ENCODE measurements at places on chromosomes 13 and 19.

- no peak for DNase-seq
These were observed 1.1 kb downstream of the SLC8A2 start for GRCh38 chr19:47470447-47471195.

GRCh38 chr19:51531349-51532315, at the start of gene SIGLEC6:
TSS of gene SIGLEC6 (minus strand) at chr19:51531670. CDS start at chr19:51531648, 22 bp downstream.
- DNase-seq = no peak

- DNase-seq = no peak
These were observed at the start of gene NLRP5 for GRCh38 chr19:55986487-55986886. TSS of gene NLRP5 (plus strand) at chr19:55986775.

- no peak for DNase-seq
These were observed 9.1 kb downstream of the AP2S1 start for GRCh38 chr19:46841458-46842083.

GRCh38 chr13:52811841-52812240, 36.6 kb downstream of the PCDH8 start:
- no peak for DNase-seq

DNA sequence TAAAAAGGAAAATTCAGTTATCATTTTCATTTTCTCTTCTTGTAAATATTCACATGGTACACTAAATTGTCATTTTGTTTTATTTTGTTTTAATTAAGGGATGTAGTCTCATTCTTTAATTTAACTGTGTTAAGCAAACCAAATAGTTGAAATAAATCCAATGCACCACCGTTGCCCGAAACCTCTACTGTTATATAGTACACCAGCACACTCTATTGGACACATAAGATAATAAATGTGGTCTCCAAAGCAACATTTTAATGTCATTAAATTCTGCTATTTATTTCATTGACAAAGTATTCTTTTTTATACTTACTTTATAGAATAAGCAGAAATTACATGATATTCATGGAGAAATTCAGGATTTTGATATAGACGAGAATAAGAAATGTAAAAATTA, 156.4 kb upstream of the FREM2 start:
- DNase-seq = no peak

- no peak for DNase-seq
These were observed 7.8 kb upstream of the C13orf42 start for GRCh38 chr13:51118809-51119431.

- no peak for DNase-seq
These were observed 463.8 kb upstream of the ARGLU1 start for GRCh38 chr13:107031716-107032115.

DNA sequence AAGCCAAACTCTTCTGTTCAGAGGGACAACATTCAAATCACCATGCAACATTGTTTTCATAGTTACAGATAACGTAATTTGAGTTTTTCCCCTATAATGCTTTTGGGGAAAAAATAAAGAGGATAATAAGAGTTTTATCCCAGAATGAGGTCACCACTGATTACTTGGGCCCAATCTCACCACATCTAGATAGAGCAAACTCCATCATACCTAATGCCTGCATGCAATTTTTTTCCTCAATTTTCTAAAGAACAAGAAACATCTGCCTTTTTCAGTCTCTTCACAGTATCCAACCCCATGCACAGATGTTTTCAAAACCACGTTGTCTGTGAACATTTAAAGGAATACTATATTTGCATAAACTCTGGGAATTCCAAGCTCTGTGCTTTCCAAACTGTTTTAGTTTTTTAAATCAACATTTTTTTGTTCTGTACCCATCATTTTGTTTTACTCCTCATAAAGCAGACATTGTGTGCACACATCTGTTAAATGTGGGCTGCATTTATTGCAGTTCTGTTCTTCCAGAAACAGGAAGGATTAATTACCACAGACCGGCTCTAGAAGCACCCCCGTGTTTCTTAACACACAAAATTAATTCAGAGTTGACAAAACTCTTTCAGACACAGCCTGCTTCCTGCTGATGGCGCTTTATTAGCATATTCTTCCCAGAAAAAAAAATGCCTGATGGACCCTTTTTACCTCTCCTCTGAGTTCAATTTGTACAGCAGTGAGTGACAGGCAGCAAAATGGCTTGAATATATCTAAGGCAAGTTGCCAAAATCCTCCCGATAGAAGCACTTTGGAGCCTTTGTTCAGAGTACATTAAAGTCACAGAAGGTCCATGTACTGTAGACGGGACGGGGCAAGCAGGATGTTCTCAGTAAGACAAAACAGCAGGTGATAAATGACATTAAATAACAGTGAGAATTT, 1171.9 kb downstream of the EFNB2 start:
- no peak for DNase-seq

- no peak for DNase-seq
These were observed 62.0 kb downstream of the ABCC4 start for GRCh38 chr13:95239283-95239682.

DNA sequence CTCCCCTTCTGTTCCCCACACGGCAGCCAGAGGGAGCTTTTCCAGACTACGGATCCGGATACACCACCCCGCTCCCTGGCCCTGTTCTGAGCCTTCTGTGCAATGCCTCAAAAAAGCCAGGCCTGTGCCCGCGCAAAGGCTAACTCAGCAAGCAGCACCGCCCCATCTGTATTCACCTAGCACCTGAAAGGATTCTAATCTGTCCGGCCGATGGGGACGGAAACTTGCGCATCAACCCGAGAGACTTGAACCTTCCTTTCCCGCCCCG, 589 bp downstream of the ZBTB45 start:
- peak; percentile 30 for DNase-seq

DNA sequence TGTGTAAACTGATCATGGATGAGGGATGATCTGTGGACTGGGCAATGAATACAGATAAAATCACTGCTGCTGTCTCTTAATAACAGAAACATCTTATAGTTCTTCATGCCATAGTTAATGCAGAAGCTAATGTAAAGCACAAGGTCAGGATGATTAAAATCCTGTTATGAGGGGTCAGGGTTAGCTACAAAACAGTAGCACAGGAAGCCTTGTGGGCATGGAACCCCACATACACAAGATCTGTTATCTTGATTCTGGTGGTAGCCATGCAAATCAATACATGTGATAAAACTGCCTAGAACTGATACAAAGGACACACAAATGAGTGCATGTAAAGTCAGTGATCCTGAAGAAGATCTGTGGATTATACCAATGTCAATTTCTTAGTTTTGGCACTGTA, 96.4 kb downstream of the KLF12 start:
- no peak for DNase-seq

GRCh38 chr19:17817668-17818363, 3.5 kb downstream of the INSL3 start:
- DNase-seq = no peak

DNA sequence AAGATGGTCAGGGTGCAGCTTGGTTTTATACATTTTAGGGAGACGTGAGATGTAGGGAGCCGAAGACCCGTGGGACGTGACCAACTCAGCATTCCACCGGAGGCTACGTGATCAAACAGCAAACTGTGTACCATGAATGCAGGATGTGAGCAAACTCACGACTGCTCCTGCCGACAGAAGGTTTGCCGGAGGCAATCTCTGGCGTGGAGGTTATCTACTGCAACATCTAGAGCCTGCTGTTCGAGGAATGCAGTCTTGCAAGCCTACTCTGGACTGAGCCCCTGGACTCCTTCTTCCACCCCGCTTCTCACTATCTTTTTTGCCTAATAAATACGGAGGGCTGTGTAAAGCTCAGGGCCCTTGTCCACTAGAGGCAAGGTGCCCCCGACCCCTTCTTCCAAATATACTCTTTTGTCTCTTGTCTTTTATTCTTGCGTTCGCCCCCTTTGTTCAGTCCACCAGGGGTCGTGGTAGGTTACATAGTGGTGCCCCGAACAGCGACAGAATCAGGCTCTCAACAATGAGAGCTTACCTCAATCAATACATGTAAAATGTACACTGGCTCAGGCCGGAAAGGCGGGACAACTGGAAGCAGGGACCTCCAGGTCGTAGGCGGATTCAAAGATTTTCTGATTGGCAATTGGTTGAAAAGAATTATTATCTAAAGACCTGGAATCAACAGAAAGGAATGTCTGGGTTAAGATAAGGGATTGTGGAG, 8.9 kb upstream of the OR1I1 start:
- no peak for DNase-seq

GRCh38 chr19:1651568-1652291, 685 bp downstream of the TCF3 start:
- peak; percentile 29 for DNase-seq
